ENCODE measurements at places on chromosomes 6 and 20.

- peak; percentile 10 for DNase-seq
Observed at GRCh38 chr6:118372413-118372812, 175.7 kb upstream of the PLN start.

DNA sequence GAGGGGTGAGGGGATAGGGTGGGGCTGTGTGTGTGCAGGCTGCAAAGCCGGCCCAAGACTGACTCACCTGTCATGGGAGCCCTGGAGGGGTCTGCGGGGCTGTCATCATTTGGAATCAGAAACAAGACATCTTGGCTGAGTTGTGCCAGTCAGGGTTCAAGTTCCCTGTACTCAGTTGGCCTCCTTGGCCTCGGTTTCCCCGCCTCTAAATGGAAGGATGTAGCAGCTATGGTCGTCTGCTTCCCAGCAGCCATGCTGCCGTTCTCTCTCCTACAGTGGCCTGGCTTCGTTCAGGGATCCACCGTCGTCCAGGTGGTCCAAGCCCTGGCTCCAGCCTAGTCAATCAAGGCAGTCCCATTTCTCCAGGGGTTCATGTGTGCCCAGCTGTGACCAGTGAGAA is 83.6 kb upstream of the PMEPA1 start:
- DNase-seq, result no peak

- DNase-seq, result peak; percentile 78
Observed at GRCh38 chr6:47241742-47242482, 67.8 kb downstream of the TNFRSF21 start.

- DNase-seq, result no peak
Observed at GRCh38 chr6:53461696-53462095, 83.2 kb downstream of the GCLC start.

DNA sequence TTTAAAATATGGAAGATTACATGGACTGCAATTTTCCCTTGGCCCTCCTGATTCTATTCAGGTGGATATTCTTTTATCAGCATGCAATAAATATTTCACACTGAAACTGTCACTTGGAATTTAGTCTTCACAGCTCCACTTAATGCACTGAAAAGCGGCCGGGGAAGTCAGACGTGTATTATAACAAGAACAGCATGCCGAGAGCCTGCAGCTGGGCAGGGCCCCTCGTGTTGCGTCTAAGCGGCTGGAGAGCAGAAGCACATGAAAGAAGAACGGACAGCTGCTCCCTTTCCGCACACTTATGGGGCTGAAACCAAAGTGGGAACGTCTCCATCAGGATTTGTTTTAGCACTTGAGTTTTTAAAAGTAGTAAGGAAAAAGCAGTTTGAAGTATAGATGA is 57.2 kb downstream of the LYRM4 start:
- peak; percentile 86 for DNase-seq

GRCh38 chr6:101940391-101940790 is 546.9 kb downstream of the GRIK2 start:
- DNase-seq, result no peak

DNA sequence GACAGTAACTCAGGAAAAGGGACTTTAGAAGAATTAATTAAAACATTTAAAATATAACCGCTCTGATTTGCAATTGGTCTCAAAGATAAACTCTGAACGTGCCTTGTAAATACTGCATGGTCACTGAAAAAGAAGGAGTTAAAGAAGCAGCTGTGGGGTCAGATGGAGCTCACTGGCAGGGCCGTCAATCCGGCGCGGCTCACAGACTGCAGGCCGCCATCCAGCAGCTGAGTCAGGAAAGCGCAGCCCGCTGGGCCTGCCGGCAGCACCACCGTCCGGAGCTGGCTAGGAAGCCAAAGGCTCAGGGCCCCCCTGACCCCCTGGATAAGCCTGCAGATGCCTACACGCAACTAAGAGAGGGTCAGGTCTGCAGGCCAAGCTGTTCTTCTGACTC is 54.2 kb upstream of the FRMD1 start:
- DNase-seq, result peak; percentile 87

GRCh38 chr6:25481267-25481666 is 170.7 kb upstream of the SCGN start:
- no peak for DNase-seq

GRCh38 chr6:43772681-43773049 is 2.7 kb downstream of the VEGFA start:
- peak; percentile 49 for DNase-seq

DNA sequence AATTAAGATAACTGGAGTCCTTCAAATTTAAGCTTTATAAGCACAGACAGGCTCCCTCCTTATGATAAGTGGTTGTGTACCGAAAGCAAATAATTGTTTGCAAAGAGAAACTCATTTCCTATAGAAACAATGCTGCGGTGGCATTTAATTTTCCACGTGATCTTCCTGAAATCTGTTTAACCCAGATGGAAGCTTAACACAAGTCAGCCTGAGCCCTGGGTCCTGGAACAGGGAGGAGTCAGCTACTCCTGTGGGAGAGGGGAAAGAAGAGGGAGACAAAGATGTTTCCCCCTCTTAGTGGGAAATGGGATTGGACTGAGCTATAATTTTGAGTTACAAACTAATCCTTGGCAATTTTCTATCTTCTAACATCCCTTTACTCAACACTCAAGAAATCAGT is 136.5 kb downstream of the ELOVL4 start:
- peak; percentile 74 for DNase-seq

DNA sequence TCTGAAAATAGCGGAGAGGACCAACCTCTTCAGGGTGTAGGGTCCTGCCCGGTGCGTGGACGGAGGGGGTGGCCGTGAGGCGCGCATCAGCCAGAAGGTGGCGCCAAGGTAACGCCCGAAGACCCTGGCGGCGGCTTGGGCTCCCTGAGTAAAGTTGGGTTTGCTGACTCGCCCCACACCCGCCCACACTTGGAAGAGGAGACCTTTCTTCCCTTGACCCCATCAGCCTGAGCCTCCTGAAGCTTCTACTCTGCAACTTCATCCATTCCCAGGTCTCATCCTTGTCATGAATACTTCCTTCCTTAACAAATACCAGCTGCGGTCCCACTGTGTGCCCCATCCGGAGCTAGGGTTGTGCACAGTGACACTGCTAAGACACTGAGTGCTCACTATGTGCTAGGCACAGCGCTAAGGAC is 14.6 kb downstream of the CD40 start:
- peak; percentile 80 for DNase-seq

GRCh38 chr6:90021711-90022110 is 127.4 kb downstream of the GJA10 start:
- DNase-seq, result no peak

DNA sequence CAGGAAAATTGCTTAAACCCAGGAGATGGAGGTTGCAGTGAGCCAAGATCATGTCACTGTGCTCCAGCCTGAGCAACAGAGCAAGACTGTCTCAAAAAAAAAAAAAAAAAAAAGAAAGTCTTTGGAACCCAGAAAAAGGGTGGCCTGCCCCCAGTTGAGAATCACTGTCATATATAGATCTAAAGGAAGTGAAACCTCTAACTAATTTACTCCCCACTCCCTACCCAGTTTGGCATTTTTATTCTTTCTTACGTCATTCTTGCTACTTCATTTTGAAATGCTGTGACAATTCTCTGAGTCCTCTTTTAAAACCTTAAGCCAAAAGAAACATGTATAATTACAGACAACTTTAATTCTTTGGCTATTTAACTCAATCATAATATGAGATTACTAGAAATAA is 254.8 kb downstream of the CDC5L start:
- DNase-seq, result no peak

- DNase-seq, result no peak
Observed at GRCh38 chr6:40160826-40161225, 226.6 kb upstream of the MOCS1 start.

GRCh38 chr20:4457566-4458543 is 263.9 kb upstream of the PRND start:
- DNase-seq, result no peak

GRCh38 chr20:14865731-14866130 is 528.3 kb upstream of the FLRT3 start:
- no peak for DNase-seq

DNA sequence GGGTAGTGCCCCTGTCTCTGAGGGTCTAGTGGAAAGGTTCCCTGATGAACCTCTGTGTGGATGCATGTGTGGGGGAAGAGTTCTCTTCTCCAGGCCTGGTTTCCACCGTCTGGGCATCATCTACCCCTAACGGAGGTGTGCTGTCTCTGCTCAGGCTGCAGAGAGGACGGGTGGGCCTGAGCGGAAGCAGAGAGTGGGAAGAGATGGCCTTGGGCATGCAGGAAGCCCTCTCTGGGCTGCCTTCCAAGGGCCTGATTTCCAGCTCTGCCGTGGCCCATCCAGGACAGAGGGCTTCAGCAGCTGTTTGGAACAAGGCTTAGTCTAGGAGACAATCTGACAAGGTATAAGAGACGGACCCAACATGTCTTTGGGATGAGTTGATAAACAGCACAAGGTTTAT is 220.1 kb upstream of the DTNBP1 start:
- DNase-seq, result no peak

- DNase-seq, result no peak
Observed at GRCh38 chr6:73024598-73024997, 200.7 kb downstream of the KHDC1L start.

GRCh38 chr20:50101887-50102286 is 11.1 kb downstream of the UBE2V1 start:
- DNase-seq, result no peak
